ENCODE measurements at places on chromosomes 1 and 21.

- DNase-seq, result no peak
Observed at GRCh38 chr1:41626146-41626545, 141.7 kb upstream of the EDN2 start.

- DNase-seq, result no peak
Observed at GRCh38 chr1:19621274-19621950, 22.7 kb upstream of the NBL1 start.

- DNase-seq, result no peak
Observed at GRCh38 chr1:89540406-89540970, 15.9 kb downstream of the LRRC8B start.

DNA sequence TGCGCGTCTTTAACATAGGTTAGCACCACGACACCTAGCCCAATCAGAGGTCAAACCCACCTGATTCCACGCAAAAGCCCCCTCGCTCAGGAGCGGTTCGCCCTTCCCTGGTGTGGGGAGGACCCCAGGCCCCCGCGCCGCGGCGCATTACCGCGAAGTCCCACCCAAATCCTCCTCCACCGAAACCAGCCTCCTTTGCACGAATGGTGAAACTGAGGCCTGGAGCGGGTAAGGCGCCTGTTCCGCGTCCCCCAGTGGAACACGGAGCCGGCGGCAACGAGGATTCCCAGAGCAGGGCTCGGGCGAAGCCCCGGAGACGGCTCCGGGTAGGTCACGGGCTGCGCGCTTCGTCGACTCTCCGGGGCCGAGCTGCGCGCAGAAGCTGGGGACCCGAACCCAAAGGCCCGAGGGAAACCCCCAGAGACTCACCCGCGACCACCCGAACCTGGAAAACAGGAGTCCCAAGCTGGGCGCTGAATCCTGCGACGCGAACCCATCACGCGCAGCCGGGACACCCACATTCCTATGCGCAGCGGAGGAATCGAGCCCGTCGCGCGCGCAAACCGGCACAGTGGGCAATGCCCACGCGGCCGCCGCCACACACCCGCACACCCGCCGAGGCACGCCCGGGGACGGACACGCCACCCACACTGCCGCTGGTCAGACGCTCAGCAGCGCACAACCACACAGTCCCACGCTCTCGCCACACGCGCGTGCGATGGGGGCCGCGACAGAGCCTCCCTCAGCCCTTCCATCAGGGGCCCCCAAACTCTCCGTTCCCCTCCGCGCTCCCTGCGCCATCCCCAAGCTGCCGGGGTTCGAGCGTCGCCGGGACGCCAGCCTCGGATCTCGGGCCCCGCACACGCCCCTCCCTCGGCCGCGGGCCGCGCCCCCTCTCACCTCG lies 507 bp downstream of the GLIS1 start:
- DNase-seq, result no peak

DNA sequence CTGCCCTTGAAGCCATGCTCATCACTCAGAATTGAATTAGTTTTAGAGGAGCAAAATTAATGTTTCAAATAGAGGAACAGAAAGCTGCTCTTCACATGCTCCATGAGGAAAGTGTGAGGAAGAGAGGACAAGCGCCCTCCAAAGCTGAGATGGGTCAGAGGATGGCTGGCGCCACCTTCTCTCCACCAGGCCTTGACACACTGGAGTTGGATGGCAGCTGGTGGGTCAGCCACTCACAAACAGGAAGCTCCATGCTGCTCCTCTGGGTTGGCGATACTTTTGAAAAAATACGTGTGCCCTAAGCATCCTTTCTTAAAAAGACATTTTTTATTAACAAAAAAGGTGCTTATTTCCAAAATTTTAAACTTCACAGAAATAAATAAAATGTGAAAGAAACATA lies 3.1 kb upstream of the CD2 start:
- DNase-seq, result no peak

DNA sequence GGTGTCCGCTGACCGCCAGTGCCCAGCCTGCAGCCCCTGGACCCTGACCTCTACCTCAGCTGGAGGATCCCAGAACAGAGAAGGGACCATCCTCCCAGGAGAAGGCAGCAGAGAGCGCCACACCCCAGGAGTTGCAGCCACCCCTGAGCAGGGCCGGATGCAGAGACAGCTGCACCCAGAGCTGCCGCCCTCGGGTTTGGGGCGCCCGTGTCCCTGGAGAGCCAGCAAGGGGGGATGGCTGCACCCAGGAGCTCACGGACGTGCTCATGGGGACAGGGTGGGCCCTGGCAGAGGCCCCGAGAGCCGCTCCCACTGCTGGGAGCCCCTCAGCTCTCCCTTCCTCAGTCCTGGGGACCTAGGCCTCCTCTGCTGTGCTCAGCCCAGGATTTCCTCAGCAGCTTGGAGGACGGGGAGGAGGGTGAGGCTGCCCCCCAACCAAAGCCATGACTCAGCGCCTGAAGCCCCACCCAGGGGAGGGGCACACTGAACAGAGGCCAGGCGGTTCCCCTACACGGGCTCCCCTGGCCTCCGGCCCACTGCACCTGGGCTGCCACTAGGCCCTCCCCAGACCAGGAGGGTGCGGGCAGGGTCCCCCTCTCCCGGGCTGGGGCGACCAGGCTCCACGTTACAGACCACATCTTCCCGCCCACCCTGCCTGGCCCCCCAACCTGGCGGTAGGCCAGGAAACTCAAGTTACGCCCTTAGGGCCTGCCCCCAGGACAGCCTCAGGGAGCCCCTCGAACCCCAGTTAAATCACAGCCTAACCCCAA lies 2.2 kb downstream of the ACAP3 start:
- DNase-seq, result peak; percentile 74

GRCh38 chr1:201933840-201934430 lies 12.4 kb downstream of the LMOD1 start:
- DNase-seq, result no peak
